T-helper 22 cell (primary cell): ENCODE measurements at places on chromosomes 1 and 21.

DNA sequence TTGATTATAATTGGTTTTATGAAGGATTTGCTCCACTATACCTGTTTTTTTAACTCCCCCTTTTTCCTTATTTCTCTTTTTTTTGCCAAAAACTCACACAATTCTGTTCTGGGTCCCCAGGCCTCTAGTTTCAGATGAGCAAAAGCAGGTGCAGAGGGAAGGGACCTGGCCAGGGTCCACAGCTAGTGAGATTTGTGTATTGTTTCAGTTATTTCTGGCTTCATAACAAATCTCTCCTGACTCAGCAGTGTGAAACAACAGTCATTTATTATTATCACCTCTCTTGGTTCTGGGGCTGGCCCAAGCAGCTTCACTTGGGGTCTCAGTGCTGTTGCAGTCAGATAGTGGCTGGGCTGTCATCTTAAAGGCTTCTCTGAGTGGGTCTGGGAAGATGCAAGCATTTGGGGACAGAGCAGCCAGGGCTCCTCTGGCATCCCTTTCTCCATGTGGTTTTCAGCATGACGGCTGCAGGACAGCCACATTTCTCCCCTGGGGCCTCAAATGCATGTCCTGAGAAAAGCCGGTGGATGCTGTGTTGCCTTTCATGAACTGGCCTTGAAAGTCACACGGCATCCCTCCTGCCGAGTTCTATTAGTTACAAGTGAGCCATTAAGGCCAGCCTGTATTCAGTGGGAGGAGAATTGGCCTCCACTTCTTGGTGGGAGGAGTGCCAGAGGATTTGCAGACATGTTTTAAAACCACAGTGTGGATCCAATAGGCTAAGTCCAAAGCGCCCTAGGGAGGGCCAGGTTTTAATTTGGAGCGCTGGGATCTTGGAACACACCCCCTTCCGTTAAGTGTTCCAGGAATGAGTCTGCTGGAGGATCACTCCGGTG is 137.1 kb downstream of the CAMTA1 start:
- DNase-seq = no peak

DNA sequence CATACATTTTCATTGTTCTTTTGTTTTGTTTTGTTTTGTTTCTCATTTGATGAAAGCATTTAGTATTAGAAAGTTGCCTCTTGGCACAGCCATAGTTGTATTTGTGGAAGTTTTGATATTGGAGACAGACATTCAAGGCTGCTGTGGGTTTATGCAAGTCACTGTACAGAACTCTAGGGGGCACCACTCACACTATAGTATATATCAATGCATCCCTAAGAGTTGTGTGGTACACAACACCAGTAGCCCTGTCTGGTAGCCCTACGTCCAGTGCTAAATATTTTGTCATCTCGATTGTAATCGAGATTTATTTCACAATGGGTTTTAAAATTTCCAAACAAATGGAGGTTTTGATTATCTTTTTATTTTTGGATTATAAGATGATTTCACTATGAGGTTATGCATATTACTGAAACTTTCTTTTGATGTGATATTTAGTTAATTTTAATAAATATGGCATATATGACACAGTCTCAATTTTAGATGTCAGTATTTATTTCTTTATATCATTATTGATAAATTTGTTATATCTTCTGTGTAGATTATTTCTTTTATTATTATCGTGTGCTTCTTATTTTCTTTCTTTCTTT is 112.2 kb downstream of the NR5A2 start:
- no peak for DNase-seq

DNA sequence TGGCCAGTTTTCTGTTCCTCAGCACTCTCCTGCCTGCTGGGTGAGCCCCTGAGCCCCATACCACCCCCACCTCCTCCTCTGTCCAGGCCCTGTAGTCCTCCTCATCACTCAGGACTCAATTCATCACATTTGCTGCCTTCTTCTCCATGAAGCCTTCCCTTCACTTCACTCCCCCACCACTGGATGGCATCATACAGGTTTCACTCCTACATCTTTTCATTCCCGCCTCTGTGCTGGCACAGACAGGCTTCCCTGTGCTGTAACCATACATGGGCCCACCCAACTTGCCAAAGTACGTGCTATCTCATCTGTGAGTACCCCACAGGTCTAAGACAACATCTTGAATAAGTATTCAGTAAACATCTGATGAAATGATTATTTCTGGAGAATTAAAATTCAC is 56.9 kb downstream of the SLC45A1 start:
- no peak for DNase-seq

DNA sequence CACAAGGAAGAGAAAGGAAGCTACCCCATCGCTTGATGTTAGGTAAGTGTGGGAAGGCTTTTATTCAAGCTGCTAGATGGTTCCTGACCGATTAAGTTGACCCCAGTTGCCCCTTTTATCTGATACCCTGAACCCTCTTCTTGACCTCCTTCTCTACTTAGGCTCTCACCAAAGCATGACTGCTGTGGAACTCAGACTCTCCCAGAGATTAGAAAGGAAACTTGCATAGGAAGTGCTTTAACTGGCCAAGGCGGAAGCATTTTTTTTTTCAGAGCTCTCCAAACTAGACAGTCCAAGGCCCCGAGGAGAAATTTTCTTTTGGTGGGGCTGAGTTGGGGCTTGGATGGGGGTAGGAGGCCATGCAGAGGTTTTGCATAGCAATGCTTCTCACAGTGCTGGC is 101.3 kb upstream of the USP24 start:
- DNase-seq = no peak

DNA sequence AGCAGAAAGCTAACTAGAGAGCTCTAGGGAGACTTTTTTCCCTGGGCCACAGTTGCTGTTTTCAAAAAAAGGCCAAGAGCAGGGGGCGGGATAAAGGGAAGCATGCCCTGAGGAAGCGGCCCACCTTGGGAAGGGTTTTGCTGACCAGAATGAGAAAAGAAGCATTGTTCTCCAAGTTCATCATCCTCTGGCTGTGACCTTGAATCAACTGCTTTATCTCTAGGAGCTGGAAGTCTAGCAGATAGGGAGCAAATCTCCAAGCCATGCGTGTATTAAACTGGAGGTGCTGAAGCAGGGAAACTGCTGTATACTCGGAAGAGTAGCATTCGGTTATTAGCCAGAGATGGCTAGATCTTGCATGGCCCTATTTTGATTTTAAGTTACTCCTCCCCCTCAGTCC is 64.8 kb downstream of the ATP2B4 start:
- no peak for DNase-seq

GRCh38 chr21:44972821-44973220 is 33.0 kb downstream of the SLX9 start:
- no peak for DNase-seq

GRCh38 chr1:198660341-198661261 is 21.8 kb downstream of the PTPRC start:
- no peak for DNase-seq

- no peak for DNase-seq
Observed at GRCh38 chr1:51284487-51284954, 45.8 kb downstream of the TTC39A start.

GRCh38 chr21:34770576-34770975 is 101.8 kb downstream of the CLIC6 start:
- no peak for DNase-seq

DNA sequence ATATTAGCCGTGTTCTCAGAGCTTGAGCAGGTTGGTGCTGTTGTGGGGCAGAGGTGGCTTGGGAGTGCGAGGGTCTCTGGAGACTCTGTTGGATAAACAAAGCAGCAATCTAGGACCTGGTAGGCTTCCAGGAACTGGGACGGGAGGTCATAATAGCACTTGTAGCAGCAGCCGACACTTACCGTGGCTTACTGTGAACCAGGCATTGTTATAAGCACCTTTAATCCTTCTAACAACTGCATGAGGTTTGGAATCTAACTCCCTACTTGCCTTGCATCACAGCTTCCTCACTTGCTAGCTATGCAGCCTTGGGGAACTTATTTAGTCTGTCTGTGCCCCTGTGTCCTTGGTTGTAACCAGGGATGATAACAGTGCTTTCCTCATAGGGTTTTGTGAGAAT is 94.9 kb downstream of the NAV1 start:
- no peak for DNase-seq

DNA sequence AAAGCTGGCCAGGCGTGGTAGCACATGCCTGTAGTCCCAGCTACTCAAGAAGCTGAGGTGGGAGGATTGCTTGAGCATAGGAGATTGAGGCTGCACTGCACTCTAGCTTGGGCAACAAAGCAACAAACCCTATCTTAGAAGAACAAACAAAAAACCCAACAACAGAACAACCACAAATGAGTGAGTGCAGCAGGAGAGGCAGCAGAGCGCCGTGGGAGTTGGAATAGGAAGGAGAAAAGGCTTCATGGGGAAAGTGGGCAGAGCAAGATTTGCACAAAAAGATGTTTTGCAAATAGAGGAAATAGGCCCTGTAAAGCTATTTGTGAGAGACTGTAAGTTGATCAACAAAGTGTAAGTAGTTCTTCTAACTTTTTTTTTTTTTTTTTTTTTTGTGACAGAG is 19.6 kb downstream of the SMAP2 start:
- DNase-seq = no peak

DNA sequence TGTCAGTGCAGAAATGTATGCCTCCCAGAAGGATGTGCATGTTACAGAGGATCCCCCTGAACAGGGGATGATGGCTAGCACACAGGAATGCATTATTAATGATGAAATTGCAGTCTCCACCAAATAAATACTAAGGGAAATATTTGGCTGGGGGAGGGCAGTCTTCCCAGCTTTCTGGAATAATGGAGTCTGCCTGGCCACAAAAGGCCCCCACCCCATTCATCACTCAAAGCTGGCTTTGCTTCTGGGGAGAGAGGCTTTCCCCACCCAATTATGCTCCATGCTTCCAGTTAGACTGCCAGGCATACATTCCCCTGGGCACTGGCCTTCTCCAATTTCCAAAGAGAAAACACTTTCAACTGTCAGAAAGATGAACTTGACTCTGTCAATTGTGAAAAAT is 302.7 kb downstream of the SIPA1L2 start:
- no peak for DNase-seq

- DNase-seq = no peak
Observed at GRCh38 chr1:74952786-74953185, 181.4 kb upstream of the LHX8 start.

- no peak for DNase-seq
Observed at GRCh38 chr1:24093732-24094131, 18.2 kb downstream of the MYOM3 start.

DNA sequence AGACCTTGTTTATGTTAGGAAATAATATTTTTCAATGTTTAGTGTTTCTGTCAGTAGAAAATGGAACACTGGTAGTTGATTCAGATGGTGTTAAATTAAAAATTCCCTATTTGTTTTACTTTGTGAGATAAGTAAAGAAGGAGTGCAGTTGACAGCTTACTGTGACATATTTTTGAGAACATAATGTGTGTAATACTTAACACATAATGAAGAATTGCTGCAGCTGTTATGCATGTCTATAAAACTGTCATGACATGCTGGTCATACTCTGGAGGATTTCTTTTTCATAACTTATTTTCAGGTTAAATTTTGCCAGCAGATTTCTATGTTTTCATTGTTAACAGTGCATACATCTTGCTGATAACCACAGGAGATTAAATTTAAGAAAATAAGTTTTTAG is 296.1 kb downstream of the CTH start:
- DNase-seq = no peak

DNA sequence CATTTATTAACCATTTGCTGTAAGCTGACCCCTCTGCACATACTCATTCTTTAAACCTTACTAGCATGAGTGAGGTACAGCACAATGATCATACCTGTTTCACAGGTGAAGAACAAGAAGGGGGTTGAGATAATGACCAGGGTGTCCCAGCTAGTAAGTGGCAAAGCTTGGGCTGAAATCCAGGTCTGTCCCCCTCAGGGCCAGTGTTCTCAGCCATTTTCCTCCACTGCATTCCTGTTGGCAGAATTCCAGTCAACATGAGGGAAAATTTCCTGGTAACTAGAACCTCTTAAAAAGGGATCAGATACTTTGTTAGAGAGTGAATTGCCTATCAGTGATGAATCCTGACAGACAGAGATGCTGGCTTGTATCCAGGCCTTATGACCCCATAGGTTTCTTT is 48.1 kb downstream of the SPATA46 start:
- no peak for DNase-seq

- DNase-seq = no peak
Observed at GRCh38 chr1:91070298-91070697, 48.5 kb upstream of the ZNF644 start.

DNA sequence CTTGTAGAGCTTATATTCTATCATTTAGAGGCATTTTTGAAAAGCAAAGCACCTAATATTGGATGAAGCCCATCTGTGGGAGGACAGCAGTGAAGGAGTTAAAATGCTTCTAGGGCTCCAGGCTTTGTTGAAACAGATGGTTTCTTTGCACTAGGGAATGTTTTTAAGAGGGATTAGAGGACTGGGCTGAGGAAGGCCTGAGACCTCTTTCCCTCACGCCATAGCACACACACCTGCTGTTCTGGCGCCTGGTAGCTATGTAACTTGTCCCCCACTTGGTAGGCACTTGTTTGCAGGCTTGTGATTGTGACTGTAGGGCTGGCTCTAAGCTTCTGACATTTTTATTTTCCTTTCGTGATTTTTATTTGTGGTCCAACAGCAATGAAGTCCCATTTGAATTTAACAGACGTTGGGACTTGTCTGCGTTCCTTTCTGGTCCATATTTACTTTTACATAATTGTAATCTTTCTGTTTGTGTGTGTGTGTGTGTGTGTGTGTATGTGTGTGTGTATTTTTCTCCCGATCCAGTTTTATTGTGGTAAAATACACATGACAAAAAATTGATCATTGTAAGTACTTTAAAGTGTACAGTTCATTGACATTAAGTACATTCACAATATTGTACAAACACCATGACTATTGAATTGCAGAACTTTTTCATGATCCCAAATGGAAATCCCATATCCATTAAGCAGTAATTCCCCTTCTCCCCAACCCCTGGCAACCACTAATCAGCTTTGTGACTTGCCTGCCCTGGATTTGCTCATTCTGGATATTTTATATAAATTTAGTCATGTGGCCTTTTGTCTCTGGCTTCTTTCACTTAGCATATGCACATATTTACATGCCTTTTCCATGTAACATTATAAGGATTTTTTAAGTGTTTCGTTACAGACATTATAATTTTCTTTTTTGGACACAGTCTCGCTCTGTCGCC is 33.5 kb upstream of the MACF1 start:
- no peak for DNase-seq
